ENCODE measurements at places on chromosomes 6 and 20.

DNA sequence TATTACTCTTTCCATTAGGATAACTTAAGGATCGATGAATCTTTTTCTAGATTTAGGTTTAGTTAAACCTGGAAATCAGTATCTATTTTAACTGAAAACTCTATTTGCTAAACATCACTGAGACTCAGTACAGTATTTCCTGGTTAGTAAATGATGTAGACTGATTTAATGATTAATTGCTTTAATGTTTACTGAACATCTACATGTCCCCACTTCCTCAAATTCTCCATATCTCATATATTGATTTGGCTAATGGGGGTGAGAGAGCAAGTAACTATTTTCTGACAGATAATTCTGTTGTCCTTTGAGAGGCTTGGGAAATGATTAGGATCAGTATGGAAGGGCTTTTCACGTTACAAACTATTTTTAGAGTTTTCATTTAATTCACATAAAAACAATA lies 10.3 kb downstream of the MKKS start:
- no peak for DNase-seq

GRCh38 chr20:51529081-51529681 lies 13.3 kb downstream of the NFATC2 start:
- DNase-seq: no peak

- DNase-seq: no peak
Measured at GRCh38 chr6:43107344-43108062, 31.4 kb downstream of the PTK7 start.

DNA sequence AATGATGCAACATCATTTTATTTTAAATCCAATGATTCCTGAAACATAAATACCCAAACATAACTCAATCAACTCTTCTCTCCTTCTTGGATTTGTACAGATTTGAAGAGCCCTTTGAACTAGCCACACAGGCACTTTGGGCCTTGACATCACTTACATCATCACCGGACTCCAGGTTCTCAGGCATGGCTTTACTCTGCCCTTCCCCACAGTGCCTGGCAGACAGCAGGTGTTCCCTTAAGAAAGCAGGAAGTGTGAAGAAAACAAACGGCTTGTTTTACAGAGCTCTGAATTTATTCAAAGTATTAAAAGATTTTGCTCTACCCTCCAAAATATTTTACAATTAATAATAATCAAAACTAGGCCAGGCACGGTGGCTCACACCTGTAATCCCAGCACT lies 54.8 kb upstream of the GCM1 start:
- DNase-seq: no peak

DNA sequence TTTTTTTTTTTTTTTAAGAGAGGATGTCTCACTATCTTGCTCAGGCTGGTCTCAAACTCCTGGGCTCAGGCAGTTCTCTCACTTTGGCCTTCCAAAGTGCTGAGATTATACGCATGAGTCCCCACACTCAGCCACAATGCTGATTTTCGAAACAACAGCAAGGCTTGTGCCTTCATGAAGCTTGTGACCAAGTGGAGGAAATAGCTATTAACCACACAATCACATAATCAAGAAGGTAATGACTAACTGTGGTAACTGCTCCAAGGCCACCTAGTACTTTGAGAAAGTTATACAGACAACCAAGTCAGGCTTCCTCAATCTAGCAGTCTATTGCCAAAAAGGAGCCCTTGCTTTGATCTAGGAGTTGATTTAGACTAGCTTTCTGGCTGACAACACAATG lies 46.3 kb downstream of the SOD2 start:
- no peak for DNase-seq

- DNase-seq: no peak
Measured at GRCh38 chr20:602111-602970, 7.8 kb downstream of the TCF15 start.

GRCh38 chr20:11797156-11797555 lies 120.5 kb upstream of the BTBD3 start:
- no peak for DNase-seq

DNA sequence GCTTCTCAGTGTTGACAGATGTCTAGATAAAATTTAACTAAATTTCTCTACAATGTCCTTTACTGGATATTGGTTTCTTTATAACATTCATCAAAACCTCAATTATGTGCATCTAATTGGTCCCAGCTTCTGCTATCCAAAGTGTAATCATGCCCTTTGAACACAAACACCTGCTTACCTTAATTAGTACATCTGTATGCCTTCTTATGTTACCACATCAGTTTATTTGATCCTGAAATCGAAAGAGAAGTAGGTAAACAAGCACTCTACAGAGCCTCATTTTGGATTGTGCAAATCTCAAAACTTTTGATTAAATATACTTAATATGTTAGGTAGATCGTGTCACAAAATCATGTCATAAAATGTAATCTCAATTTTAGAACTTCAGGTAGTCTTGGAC lies 36.5 kb downstream of the TAB2 start:
- DNase-seq: no peak

GRCh38 chr6:109794201-109794923 lies 103.3 kb downstream of the FIG4 start:
- no peak for DNase-seq

DNA sequence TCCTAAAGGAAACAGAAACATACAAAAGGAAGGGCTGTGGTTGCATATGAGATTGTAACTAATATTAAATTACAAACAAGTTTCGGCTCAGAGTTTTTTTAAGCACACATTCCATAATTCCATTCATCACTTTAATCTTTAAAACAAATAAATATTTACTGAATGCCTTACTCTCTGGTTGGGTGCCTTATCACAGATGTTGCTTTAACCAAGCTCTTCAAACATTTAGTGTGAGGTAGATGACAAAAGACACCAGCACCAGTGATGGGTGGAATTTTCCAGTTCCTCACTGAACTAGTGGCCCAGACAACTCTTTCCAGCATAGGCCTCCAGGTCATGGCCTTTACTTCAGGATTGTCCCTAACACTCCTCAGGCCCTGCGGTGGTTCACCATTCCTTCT lies 58.7 kb downstream of the ARHGAP18 start:
- no peak for DNase-seq

DNA sequence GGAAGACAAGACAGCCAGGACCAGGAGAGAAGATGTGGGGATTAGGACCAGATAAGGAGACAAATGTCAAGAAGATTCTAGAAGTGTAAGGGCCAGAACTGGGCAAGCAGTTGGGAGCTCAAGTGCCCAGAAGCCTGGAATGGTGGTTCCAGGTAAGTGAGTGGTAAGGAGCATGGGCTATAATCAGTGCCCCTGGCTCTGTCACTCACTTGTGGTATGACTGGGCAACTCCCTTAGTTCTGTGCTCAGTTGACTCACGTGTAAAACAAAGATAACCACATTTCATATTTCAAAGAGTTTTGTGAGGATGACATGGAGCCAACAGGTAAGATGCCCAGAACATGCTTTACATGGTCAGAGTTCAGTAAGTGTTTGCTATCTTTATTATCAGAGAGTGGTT lies 11.2 kb downstream of the CCDC167 start:
- no peak for DNase-seq

DNA sequence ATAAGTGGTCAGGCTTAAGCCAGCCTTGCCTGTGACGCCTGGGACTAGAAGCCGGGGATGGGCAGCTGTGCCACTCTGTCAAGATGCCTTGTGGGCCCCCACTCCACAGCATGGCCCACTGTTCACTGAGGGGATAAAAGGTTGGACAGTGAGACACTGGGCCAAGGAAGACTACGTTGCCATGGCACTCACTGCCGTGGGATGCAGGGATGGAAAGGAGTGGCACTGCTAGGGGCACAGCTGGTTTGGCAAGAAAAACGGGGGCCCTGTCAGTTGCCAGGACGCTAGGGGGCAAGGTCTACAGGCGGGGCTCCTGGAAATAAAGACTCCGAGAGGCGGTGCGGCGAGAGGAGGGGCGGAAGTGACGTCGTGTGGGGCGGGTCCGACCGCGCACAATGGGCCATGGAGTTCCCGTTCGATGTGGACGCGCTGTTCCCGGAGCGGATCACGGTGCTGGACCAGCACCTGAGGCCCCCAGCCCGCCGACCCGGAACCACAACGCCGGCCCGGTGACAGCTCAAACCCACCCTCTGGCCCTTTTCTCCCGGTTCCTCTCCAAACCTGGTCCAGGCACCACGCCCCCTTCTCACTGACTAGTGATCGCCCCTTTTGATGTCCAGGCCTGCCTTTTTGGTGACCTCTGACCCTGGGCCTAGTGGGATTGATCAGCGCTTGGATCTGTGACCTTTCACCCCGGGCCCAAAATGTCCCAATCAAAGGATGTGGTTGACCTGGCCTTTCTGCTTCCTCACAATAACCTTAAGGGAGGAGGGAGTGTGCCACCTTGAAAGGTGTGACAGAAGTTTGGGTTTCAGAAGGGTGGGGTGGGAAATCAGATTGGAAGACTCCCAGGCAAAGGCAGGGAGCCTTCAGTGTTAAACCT lies at the start of gene ATAT1:
TSS of gene ATAT1 (plus strand) at position 391 of the 883 bp plus-strand sequence.
- DNase-seq: no peak

DNA sequence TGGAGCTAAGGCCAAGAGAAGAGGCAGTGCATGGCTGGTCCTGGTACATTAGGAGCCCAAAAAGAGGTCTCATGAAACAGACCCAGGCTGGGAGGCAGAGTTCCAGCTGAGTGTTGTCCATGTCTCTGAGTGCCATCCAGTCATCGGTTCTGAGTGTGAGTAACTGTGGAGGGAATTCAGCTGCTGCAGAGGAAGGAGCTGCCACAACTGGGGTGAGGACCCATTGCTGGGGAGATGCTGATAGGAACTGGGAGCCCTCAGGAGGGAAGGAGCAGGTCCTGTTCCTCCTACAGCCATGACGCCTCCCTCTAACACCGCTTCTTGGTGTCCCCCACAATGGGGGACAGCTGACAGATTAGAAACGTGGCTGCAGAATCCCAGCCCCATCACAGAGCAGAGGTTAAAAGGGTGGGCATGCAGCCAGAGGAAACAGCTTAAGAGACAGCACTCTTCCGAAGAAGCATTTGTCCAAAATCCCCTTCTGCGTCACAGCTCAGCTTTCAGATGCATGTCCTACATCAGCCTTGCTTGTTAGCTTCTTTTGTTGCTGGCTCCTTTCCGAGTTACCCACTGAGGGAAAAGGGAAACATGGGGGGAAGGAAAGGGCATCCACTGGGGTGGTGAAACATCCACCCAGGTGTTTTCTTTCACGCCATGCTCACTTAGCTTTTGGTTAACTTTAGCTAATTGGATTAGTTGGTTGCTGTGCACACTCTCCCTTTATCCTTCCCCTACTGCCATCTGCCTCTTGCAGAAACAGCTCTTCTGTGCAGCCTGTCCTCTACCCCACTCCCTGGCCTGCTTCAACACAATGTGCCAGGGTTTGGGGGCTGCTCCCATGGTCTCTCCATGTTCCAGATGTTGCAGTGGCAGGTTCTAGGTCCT lies 239.2 kb downstream of the SYNDIG1 start:
- DNase-seq: no peak

DNA sequence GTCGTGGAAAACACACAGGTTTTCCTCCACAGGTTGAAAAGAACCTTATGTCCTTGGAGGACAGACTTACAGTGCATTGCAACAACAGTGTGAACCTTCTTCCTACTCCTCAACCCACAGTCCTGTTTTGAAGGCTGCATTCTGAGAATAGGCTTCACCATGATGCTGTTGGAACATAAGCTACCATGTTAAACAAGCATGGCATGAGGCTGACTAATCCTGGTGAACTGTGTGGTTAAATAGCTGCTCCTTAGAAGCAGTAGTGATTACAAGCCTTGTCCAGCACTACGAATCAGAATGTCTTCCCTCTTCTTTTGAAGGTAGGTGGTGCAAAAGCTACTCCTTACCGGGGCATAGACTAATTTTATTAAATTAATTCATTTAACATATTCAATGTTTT lies 368.5 kb upstream of the EPHA7 start:
- no peak for DNase-seq

DNA sequence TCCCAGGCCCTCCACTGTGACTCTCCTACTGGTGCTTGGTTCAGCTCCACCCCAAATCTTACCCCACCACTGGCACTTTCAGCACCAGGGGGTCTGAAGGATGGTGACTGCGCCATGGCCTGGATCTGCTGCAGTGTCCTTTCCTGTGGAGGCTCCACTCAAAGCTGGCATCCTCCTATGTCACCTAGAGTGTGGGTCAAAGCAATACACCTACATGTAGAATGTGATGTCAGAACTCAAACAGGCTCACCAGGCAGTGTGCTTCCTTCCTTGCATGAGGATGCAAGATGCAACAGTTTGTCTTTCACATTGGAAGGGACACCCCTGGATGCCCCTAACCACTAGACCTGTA lies 32.8 kb upstream of the MICB start:
- DNase-seq: no peak

DNA sequence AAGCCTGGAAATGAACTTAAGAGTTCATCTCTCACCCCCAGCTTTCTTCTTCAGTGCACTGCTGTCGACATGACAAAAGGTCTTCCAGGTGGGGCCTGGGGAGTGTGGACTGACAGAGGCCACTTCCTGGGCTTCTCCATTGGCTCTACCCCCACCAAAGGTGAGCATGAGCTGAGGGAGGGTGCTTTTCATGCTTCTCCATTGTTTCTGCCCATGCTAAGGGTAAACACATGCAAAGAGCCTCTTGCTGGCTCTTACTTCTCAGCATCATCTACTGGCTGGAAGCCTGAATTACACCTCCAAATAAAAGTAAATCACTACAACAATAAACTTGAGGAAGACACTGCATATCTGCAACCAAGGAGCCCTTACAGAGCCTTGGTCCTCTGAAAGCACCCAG lies 227.2 kb downstream of the EPM2A start:
- DNase-seq: no peak

DNA sequence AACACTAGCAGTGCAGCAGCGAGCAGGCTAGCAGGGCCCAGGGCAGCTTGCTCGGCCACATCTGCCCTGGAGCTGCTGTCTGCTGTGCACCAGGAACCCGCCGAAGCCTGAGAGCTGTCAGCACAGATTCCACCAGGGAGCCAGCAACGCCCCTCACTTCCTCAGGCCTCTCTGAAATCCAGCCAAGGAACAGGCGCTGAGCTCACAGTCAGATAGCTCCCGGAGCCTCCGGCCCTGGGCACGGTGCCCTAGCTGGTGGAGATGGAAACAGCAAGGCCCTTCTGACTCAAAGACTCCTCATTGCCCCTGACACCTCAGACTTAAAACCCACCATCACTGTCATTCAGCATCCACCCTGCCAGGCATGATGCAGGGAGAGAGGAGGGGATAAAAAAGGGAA lies 839.4 kb downstream of the MAFB start:
- DNase-seq: no peak
